Motor neuron (in vitro differentiated cells): ENCODE measurements at places on chromosomes 1 and 21. TPM values are rescaled to one million over a fixed set of nuclear protein-coding genes. Genes with fewer than 3 reads are reported as not detected.

Gene CNN3
- 318 and 321 TPM in 2 replicates for total RNA-seq

Gene VSIG8
- total RNA-seq: not detected in 2 replicates

Gene CFHR1
- total RNA-seq: not detected in 2 replicates

Gene NSUN4
- total RNA-seq: 22.4 and 26.6 TPM in 2 replicates

Gene ANGPTL7
- 0.16 and 0.88 TPM in 2 replicates for total RNA-seq

Gene RHBDL2
- 0.73 and 0.85 TPM in 2 replicates for total RNA-seq

Gene MCOLN3
- total RNA-seq: 0.23 and 0.31 TPM in 2 replicates

Gene RAB7B
- 0.25 and 0.27 TPM in 2 replicates for total RNA-seq

- ATAC-seq: no peak
These were observed 42.4 kb upstream of the LRRC8C start for GRCh38 chr1:89590341-89591080.

- ATAC-seq: no peak
These were observed 124.1 kb downstream of the DPYD start for GRCh38 chr1:97796711-97797110.

DNA sequence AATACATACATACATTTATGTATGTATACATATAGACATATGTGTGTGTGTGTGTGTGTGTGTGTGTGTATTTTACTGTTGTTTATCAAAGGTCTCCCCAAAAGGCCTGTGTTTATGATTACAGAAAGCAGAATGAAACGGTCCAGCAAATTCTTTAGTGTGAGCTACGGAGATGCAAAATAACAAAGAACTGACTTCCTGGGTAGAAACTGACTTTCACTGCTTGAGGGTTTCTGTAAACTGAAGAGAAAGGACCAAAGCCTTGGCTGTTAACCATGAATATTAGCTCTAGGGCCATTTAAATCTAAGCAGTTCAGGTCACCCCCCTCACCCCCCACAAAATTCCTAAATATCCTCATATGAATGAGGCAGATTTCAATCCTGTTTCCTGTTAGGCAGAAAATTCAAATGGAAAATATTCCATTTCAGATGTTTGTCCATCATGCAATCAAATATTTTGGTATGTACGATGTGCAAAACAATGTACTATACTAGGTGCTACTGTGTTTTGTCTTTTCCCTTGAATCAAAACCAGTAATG, 213.2 kb downstream of the TGFB2 start:
- ATAC-seq: no peak

- ATAC-seq: no peak
These were observed 15.5 kb downstream of the CEP104 start for GRCh38 chr1:3841491-3841890.

DNA sequence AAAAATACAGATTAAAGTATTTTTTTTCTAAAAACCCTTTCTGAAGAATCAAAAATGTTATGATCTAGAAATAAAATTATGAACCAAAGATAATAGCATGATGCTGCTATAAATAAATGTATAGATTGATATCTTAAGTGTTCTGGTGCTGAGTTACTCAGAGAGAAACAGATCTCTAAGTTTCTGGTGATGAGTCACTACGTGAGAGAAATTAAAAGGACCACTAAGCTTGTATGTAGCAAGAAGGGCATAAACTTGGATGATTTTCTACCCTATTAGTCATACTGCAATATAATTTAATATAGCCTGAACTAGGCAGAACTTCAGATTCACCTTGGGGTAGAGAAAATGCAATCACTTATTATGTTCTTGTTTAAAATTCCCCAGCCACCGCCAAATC, 514.8 kb downstream of the AMY1C start:
- ATAC-seq: peak; percentile 31

DNA sequence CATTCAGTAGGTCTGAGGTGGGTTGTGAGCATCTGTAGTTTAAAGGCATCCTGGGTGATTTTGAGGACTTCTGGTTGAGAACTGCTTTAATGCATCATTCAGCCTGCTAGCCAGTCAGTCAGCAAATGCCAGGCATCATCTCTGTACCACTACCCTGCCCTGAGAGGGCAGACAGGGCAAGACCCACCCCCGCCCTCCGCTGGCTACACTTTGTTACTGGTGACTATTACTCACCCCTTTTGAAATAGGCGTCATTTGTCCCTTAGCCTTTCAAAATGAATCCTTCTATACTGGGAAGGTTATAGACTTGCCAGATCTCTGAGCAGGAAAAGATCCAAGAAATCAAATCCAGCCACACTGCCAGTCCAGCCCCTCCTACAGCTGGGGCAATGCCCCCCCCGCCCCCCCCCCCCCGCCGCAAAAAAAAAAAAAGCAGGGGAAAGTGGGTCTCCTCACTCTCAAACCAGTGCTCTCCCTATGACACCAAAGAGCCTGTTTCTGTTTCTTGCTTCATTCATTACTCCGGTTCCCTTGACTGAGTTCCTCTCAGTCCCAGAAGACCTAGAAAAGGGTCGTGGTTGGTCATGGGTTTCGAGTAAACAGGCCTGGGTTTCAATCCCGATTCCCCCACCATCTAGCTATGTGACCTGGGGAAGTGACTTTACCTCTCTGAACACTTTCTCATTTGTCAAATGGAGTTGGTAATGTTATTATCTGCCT, 4.4 kb downstream of the SELENON start:
- no peak for ATAC-seq

- ATAC-seq: no peak
These were observed 110.7 kb downstream of the SIPA1L2 start for GRCh38 chr1:232519186-232519585.

DNA sequence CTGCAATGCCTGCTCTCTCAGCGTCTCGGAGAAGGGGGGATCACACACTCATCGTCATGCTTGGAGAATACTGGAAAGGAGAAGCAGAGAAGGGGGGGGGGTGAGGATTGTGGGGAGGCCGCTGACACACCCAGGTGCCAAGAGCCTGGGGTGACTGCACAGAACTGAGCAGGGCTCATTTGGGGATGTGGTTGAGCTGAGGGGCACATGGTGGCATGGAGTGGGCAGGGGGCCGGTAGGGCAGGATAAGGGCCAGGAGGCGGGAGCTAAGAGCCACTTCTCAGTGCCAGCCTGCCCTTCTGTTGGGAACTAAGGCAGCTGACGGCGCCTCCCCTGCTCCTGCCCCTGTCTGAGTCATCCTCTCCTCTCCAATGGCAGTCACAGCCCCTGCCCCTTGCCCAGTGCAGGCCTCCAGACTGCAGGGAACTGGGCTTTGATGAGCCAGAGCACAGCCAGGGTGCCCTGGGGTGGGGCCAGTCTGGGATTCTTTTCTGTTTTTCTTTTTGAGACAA, 27.2 kb downstream of the MRPL37 start:
- ATAC-seq: peak; percentile 91

GRCh38 chr1:48939828-48940227, 163.1 kb upstream of the BEND5 start:
- ATAC-seq: no peak

GRCh38 chr21:24118738-24119459, 1488.4 kb downstream of the MRPL39 start:
- no peak for ATAC-seq

DNA sequence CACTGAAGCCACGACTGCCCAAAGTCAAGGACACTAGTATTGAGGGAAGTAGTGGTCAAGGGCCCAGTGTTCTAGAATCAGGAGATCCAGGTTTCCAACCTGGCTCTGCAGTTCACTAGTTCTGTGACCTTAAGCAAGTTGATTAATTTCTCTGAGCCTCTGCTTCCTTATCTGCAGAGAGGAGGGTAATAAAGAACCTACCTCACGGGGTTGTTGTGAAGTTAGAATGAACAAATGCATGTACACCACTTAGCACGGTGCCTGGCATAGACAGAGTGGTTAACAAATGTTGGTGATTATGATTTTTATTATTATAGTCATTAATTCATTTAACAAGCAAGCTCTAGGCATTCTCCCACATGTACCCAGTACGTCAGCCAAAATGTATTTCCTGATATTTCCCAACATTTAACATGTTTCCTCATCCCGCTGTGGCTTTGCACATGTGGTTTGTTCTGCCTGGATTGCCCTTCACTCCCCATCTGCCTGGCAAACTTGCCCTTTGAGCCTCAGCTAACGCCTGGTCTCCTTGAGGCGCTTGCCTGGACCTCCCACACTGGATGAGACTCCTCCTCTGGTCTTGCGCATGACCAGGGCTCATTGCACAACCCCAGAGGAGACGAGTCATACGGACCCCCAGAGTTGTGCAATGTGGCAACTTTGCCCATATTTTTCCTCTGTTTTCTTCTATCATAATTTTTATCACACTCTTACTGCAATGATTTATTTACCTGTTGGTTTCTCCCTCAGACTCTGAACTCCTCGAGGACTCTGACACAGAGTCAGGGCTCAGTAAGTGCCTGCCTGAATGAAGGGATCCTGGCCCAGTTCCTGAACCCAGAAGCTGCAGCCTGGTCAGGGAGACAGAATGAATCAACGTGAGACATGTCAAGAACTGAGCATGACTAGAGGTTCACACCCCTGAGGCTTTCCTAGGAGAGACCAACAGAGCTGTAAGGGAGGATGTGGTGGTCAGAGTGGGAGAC, 20.7 kb upstream of the MFSD2A start:
- ATAC-seq: peak; percentile 57

GRCh38 chr1:151455966-151456365, 3.3 kb downstream of the POGZ start:
- ATAC-seq: no peak

DNA sequence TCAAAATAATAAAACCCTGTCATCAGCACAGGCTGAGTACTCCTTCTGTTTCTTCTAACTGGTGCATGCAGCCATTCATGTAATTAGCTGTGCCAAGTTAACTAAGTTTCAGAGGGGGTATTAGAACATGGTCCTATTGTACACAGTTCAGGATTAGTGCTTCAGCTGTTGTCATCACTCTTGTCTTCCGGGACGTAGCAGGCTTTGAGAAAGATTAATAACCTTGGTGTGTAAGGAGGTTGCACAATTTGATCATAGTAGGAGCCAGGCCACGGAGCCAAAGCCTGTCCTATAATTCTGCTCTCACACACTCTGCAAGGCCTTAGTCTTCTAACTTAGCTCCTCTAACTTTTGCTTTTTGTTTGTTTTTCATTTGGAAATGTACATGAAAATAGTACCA, 44.7 kb downstream of the PTGFRN start:
- ATAC-seq: peak; percentile 73

GRCh38 chr1:6762060-6762459, 23.2 kb upstream of the CAMTA1 start:
- ATAC-seq: no peak
